Epithelial cell of prostate (primary cell): ENCODE measurements at places on chromosomes 13 and 19.
A peak's percentile ranks its signal among the peaks of the same experiment; 100 is the strongest.

- DNase-seq = no peak
Observed at GRCh38 chr19:17411801-17412200, 6.4 kb upstream of the BST2 start.

GRCh38 chr13:71677124-71677523 lies 189.9 kb downstream of the DACH1 start:
- no peak for DNase-seq

DNA sequence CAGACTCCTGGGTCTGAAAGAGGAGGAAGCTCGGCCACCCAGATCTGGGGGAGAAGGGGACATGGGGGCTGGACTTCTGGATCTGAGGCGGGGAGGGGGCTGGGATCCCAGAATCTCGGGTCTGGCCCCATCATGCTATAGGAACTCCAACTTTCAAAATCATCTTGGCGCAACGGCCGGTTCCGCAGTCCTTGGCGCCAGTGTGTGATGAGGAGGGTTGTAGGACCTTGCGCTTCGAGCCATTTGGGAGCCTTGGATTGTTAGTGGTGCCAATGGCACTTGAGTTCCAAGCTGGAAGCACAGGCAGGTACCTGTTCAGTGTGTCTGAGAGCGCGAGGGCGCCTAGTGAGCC lies 324 bp downstream of the RUVBL2 start:
- DNase-seq = no peak

DNA sequence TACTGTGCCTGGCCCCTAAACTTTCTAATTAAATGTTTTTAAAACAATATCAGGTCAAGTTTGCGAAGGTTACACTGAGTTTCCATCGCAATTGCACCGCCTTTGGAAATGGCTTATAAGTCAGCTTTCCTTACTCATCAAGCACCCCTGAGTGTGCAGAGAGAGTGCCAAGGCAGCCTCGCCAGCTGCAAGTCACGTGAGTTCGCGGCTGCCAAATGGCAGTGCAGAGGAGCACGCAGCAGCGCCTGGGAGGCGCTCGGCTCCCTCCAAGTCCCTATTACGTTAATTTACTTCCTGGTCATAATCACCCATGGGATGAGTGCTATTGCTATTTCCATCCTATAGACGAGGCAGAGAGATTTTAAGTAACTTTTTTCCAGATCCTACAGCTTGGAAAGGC lies 319.6 kb downstream of the TEX29 start:
- DNase-seq = no peak

DNA sequence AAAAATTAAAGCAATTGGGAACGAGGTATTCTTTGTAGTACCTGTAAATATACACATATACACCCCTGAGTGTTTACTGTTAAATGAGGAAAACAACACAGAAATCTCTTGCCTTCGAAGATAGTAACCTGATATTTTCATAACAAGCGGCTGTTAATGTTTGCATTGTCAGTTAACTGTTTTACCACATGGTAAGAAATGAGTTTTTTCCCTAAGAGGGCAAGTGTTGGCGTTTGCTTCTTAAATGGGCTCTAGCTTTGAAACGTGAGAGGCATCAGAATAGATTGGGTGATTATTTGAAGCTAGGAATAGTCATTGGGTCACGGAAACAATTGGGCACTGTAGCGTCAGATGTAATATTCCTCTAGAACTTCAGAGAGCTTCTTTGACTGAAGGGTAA lies 22.0 kb upstream of the UPF3A start:
- no peak for DNase-seq

DNA sequence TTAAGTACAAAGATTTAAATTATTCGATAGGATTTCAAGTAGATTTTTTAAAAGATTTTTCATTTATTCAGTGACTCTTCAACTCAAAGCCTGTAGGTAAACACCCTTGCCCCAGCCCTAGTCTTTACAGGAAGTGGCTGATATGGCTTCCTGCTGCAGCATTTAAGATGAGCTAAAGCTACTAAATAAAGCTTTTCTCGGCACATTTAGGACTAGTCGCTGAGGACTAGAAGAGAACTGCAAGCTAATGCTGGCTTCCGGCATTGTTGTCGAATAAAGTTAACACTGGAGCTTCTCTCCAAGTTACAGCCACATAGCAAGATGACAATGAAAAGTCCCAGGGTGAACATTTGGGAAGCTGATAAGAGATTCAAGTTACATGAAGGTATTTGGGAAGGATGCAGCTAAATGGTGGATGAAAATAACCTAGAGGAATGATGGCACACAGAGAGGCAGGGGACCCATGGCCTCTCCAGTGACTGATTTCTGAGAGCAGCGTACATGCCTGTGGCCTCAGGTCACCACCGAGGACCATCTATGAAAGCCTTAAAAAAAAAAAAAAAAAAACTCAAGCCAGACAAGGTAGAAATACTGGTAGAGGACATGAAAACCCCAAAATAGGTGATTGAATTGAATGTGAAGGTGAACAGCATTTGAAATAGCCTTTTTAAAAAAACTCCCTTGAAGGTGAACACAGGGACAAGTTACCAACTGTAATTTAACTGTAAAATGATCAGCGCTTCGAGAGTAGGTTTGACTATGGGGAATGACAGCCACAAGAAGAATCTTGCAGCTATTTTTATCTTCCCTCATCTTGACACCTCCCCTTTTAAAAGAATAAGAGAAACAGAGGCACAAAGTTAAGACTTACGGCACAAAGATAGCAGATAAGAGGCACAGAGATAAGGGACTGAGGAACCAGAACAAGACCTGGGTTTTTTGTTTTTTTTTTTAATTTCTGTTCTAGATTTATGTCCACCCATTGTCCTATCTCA lies 155.4 kb downstream of the DCT start:
- DNase-seq = no peak

GRCh38 chr13:110128546-110128945 lies 178.4 kb downstream of the COL4A1 start:
- DNase-seq = no peak

DNA sequence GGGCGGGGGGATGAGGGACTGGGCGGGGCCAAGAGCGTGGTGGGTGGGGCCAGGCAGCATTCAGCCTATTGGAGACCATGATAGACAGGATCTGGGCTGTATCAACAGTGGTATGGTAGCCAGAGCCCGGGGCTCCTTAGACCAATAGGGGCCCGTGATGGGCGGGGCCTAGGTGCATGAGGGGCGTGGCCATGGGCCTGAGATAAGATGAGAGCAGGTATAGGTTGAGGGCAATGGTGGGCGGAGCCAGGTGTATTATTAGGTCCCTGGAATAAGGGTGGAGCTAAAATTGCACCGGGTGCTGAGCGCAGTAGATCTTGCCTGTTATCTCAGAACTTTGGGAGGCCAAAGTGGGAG lies 5.3 kb downstream of the ABCA7 start:
- no peak for DNase-seq

- peak; percentile 72 for DNase-seq
Observed at GRCh38 chr19:8321067-8321985, at the start of the genes NDUFA7 and RPS28. TSS of gene NDUFA7 (minus strand) at chr19:8321375. CDS start at chr19:8321358, 17 bp downstream. TSS of gene RPS28 (plus strand) at chr19:8321496. CDS start at chr19:8321531, 35 bp downstream.

DNA sequence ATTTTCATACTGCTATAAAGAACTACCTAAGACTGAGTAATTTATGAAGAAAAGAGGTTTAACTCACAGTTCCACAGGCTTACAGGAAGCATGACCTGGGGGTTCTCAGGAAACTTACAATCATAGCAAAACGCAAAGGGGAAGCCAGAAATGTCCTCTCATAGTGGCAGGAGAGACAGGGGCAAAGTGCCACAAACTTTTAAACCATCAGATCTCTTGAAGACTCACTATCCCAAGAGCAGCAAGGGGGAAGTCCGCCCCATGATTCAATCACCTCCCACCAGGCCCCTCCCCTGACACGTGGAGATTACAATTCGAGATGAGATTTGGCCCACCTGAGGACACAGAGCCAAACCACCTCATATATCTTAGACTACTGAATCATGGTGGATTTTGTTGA lies 198.7 kb downstream of the KCTD12 start:
- no peak for DNase-seq

- DNase-seq = no peak
Observed at GRCh38 chr13:32849369-32849768, 166.9 kb upstream of the KL start.

GRCh38 chr13:54627646-54628372 lies 1599.2 kb downstream of the OLFM4 start:
- no peak for DNase-seq

DNA sequence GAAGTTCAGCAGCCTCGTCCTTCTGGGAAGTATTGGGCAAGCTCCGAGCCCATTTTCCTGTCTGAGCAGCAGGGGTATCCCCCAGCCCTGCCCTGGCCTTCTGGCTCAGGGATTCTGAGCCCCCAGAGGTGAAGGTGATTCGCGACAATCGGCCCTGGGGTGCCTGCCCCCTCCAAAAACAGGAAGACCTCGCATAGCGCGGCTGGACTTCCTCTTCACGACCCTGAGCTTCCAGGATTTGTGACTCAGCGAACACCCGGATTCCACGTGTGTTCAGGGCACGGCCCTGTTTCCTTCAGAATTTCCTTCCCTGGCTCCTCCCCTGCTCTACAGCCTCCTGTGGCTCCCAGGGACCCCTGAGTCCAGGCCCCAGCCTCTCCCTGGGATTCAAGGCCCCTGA lies at the start of gene SEMA6B:
Gene SEMA6B, minus strand, starts transcription at position 116 of the 400 bp plus-strand sequence. CDS start 1,227 bp downstream, outside the sequence.
- DNase-seq = no peak

DNA sequence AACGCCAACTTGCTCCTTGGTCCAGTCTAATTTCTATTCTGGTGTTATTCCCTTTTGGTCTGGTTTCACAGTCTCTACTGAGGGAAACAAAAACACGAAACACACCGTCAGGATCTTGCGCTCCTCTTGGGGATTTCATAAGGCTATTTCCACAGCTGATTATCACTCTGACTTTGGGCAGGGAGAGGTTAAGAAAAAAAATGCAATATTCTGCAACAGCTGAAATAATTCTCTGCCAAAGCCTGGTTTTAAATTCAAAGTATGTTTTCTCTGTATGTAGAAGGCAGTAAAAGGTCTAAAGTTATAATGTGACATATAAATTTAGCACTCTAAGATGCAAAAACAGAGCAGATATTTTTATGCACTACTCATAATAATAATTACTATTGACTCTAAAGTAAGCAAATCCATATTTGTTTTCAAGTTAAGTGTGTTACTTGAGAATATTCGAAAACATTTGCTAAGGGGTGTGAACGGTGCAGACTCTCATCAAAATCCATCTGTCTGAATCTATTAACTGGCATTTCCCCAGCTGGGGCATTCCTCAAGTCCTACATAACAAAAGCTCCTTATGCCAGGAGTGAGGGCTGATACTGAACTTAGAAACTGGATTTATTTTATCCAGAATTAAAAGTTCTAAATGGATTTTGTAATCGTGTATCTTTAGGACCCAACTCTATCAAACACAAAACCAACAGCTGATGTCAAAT lies 38.4 kb upstream of the STARD13 start:
- DNase-seq = no peak

DNA sequence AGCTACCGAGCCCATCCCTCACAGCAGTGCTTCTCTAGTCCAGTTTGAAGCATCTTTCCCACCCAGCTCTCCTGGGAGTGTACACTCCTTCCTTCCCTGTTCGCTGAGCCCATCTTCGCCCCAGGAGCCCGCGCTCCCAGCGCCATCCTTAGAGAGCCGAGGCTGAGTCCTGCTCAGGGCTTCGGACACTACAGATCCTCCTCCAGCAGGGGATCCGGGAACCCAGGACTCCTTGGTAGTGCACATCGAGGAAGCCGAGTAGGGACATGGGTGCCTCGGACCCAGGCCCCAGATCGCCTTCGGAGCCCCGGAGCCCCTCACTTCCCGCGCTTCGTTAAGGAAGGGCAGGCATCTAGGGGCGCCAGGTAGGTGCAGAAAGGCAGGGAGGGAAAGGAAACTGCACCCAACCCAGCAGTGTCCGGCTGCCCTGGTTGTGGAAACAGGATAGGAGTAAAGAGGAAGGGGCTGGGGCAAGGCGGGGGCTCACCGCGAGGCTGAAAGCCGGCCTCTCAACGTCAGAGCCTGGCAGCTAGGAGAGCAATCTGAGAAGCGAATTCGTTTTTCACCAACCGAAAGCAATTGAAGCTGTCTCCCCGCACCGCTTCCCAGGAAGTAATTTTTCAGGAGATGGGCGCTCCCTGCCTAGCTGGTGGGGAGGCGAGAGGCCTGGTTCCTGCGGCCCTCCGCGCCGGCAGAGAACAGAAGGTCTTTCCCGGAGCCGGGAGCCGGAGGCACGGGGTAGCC lies 1.0 kb downstream of the PDX1 start:
- no peak for DNase-seq

- DNase-seq = no peak
Observed at GRCh38 chr19:55370305-55370988, at the start of gene IL11. TSS of gene IL11 (minus strand) at chr19:55370463. CDS start at chr19:55370310, 153 bp downstream.

- no peak for DNase-seq
Observed at GRCh38 chr19:12949363-12950283, 4.0 kb downstream of the RAD23A start.

GRCh38 chr19:3618144-3618810 lies 8.3 kb downstream of the CACTIN start:
- no peak for DNase-seq

- no peak for DNase-seq
Observed at GRCh38 chr19:54420383-54421168, 5.3 kb downstream of the TTYH1 start.

DNA sequence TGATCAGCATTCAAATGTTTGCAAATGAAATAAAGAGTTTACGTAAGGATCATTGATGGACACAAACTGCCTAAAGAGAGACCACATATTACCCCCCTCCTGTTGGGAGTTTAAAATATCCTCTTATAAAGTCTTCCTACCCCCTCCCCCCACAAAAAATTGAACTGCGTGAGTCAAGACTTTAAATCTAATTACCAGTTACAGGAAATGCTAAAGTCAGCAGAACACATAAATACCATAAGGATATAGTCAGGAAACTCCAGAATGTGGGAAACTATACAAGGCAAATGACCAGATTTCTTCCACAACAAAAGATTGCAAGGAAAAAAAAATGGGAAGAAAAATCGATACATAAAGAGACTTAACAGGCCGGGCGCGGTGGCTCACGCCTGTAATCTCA lies 44.4 kb upstream of the FARP1 start:
- DNase-seq = no peak

DNA sequence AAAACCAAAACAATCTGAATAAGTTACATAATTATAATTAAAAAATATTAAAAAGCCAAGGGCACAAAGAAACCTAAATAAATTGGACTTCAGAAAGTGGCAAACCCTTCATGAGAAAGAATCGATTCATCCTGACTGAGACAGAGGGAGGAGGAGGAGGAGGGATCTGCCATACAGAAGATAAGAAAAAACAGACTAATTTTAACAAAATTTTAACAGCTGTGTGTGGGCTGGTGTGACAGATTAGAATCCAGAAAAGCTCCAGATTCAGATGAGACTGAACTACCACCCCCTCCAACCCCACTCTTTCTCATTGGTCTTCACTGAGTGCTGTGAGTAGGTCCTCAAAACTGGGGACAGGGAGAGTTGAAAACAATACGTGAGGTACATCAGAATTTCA lies 111.5 kb upstream of the HTR2A start:
- DNase-seq = no peak

GRCh38 chr13:31234729-31235128 lies 35.0 kb downstream of the B3GLCT start:
- DNase-seq = no peak
